ENCODE measurements at places on chromosomes 6 and 20.

DNA sequence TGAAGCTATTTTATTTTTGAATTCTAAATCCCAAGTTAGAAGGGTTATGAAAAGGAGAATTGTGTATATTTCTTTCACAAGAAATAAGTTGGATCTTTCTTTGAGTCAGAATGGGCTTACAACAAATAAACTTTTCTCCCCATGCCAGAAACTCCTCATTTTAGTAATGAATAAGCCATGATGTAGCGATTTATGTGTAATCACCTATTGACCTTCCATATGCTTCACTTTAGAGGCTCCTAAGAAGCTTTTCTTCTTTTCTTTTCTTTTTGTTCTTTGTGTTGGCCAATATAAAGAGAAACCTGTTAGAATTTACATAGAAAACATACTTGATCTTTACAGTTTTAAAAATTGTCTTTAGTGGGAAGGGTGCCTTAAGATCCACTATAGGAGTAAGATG, 370.2 kb downstream of the UTRN start:
- no peak for DNase-seq

DNA sequence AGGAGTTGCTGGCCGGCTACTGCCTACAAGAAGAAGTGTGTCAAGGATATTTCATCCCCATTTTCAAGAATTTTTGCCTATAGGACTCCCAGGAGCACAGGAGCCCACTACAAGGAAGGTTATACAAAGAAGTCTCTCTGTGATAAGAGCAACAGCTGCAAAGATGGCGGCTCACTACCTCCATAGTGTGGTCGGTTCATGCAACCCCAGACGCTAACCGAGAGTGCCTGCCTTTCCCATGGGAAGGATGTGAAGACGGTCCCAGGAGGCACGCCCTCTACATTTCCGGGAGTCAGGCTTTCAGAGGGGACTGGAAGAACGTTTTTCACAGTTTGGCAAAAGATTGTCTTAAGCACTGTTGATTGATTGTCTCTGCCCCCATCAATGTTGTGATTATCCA, 816.3 kb downstream of the QKI start:
- DNase-seq, result no peak

DNA sequence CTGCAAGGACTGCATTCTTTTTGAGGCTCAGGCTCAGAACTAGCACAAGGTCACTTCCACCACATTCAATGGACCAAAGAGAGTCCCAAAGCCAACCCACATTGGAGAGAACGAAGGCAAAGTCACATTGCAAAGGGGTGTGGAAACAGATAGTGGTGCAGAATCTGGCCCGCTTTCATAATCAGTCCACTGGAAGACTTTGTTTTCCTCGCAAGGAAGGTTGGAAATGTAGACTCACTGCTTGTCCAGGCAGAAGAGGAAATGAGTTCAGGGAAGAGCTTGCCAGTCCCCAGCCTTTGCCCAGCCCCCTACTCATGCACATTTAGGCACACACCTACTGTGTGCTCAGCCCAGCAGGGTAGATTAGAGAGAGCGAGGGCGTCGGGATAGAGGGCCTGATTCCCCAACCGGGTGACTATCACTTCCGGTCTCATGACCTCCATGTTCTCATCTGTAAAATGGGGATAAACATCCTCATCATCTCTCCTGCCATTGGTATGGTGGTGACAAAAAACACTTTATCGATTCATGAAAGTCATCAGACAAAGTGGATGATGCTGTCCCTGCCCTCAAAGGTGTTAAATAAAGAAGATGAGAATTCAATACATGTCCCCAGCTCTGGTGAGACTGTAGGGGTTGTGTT, 24.3 kb upstream of the CCN5 start:
- DNase-seq, result no peak

- DNase-seq, result no peak
Observed at GRCh38 chr6:14270925-14271788, 153.6 kb downstream of the CD83 start.

DNA sequence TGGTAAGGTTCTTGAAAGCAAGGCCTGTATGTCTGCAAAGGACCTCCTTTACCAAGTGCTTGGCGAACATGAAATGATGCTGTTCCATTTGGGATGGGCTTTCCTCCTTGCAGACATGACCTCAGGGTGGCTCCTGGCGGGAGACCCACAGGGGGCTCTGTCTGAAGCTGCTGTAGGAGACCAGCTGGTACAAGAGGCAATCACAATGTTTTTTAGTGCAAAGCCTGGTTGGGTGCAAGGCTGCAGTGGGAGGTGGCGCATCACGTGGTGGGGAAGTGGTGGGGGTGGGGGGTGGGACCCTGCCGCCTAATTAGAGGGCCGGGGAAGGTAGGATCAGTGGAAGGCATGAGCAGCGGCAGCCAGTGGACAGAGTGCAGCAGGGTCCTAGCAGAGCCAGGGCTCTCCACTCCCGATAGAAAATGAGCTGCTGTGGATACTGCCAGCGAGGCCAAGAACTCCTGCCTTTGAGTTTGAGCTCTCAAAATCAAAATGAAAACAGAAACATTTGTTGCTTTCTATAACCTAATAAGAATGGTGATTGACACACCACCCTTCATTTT, 9.1 kb upstream of the ARMC2 start:
- DNase-seq, result peak; percentile 47
